DMS53 (cell line): ENCODE measurements at places on chromosomes 2 and 18.

- DNase-seq, result peak; percentile 79
Measured at GRCh38 chr2:219522111-219523030, 8.1 kb downstream of the ASIC4 start.

DNA sequence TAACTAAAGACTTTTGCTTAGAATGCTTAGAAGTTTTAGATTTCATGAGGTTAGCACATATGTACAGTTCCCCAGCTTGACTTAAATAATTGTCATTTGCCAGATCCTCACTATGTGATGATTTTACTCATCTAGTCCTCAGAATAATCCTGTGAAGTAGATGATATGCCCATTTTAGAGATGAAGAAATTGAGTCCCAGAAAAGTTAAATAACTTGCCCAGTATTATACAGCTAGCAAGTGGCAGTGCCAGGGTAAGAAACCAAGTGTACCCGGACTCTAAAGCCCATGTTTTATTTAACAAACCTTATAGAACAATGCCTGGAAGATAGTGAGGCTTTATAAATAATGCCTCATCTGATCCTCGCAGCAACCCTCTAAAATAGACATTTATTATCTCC, 28.3 kb downstream of the SPDYA start:
- no peak for DNase-seq

DNA sequence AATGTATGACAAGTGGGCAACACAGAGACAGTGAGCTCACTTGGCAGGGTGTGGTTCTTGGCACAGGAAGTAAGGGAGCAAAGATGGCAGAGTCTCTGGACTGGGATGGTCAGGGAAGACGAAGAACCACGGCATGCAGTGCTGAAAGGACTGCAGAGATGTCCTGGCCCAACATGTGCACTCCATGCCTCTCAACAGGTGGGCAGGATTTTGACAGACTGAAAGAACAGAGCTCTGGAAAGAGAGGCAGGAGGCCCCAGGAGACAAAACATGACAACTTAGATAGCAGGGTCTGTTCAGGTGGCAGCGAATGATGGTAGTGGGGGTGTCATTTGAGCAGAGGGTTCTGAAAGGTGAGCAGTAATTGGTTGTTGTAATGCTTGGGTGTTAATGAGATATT, 180.3 kb downstream of the FHOD3 start:
- no peak for DNase-seq

DNA sequence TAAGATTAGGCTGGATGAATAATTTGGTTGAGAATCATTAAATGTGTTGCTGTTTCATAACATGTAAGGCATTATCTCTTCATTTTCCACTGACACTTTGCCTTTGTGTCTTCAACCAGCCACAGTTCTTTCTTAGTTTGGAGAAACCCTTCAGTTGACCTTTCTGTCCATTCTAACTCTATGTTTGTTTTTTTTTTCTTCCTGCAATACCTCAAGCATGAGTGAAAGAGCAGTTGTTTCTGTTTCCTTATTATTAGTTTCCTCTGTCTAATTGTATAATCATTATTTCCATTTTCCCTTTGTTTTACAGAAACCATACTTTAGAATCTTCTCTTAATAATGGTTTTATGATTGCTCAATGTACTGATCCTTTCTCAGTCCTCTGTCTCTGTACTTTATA, 25.6 kb downstream of the HADHB start:
- no peak for DNase-seq

DNA sequence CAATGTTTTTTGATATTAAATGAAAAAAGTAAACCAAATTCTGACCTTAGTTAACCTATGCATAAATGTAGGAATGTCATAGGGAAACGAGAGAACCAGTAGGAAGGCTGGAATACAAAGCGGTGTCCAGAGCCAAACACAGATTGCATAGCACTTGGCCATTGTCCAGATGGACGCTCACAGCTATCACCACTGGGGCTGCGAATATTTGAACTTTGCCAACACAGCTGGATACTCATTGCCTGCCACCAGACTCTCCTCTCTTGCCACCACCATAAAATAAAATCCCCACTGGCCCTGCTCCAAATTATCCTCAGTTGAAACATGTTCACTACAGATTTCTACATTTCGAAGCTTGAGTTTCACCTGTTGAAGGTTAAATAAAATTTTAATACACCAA, 159.3 kb upstream of the GULP1 start:
- no peak for DNase-seq

DNA sequence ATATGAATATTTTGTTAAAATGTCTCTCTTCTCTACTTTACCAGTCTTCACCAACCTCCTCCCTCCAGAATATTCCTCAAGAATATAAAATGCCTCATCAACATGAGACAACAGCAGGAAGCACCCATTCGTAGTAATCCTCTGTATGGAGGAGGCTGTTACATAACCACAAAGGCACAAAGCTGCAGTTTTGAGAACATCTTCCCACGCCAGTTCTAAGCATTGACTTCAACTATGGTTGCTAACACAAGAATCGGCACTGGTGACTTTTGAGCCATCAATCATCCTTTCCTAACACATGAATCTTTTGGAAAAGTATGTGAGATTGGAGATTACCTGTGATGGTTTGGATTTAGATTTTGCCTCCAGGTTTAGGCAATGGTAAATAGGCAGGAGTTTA, 54.9 kb upstream of the CYP1B1 start:
- no peak for DNase-seq

DNA sequence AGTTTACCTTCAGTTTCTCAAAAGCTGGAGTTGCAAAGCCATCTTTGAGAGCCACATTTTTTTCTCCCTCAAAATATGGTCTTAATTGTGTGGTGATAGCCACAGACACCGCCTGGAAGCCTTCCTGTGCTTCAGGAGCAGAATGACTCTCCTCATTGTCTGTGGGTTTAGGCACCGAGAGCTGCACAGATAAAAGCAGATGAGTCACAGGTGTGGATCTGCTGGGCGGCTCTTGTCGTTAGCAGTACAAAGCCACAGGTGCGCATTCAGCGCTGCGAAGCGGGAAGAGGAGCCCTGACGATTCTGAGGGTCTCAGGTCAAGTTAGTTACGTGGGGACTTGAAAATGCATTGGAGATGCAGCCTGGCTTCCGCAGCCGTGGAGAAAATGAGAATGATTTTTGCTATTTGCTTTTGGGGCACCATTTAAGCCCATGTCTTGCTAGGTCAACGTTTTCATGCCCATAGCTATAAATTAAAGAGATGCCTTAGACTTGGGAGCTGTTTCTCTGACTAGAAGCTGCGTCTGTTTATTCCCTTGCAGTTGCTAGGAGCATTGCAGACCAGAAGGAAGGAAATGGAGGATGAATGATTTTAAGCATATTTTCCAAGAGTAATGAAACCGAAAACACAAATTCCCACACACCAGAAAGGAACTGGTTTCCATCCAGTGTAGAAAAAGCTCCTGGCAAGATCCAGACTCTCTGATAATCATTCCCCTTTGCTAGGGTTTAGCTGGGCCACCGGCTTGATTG, 51.5 kb downstream of the KLHL29 start:
- DNase-seq, result peak; percentile 3

DNA sequence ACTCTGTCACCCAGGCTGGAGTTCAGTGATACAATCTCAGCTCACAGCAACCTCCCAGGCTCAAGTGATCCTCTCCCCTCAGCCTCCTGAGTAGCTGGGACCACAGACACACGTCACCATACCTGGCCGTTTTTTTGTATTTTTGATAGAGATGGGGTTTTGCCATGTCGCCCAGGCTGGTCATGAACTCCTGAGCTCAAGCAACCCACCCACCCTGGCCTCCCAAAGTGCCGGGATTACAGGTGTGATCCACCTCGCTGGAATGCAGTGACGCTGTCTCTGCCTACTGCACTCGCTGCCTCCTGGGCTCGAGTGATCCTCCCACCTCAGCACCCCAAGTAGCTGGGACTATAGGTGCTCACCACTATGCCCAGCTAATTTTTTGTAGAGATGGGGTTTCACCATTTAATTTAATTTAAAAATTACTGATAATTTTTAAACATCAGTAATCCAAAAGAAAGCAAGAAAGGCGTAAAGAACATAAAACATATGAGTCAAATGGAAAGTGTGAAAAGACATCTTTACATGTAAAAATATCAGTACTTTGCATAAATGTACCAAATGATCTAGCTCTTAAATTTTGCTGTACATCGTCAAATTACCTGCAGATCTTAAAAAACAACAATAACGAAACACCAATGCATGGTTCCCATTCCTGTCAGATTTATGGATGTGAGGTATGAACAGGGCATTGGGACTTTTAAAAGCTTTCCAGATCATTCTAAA, 2.8 kb upstream of the ZNF236 start:
- no peak for DNase-seq

GRCh38 chr2:172428832-172429210, 1.4 kb downstream of the ITGA6 start:
- no peak for DNase-seq

GRCh38 chr2:17573085-17573803, 32.7 kb downstream of the VSNL1 start:
- peak; percentile 38 for DNase-seq

DNA sequence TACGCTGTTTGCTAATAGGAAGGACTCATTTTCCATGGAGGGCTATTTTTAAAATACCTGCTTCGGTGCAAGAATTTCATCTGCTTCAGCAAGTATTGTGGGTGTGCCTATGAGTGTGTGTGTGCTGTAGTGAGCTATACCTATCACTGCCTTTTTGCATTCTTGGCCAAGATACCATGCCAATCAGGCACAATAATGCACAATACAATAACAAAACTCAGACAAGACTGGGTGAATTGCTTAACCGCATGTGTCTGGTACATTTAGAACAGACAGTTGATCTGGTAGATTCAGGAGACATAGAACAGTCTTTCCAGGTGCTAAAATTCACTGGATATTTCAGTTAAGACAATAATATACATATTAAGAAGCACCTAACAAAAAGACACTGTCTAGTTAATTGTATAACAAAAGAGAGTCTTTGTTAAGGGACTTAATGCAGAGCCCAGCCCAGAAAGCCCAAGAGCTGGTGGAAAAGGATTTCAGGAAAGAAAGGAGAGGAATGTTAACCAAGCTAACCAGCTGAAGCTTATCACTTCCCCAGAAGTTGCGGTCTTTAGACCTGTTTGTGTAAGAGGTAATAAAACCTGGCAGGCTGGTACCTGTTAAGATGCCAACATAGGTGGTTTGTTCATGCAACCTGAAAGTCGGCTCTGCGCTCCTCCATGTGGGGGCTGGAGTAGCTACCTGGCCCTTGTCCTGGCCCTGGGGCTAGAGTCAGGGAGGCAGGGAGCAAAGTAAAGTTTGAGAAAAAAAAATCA, 153.3 kb upstream of the RBMS1 start:
- DNase-seq, result no peak

GRCh38 chr2:208015475-208015874, 9.9 kb downstream of the PLEKHM3 start:
- peak; percentile 63 for DNase-seq

DNA sequence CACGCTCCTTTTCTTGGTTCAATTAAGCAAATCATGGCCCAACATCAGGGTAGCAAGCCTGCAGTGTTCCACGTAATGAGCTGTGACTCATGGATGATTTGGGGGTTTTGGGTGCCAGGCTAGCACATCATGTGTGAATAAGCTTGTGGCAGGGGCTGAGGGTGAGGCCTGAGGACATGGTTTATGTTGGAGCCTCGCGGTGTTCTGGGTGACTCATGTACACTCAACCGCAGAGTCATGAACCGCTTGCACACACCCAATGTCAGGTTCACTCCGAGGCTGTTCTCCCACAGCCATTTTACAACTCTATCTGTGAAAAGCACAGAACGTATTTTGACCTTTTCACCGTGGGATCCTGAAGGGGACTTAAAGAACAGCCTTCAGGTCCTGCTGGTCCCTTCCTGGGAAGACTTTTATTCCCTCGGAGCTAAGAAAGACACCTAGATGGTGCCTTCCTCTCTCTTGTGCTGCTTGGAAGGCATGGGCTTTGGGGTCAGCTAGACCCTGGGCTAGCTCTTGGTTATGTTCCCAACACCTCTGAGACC, 139.9 kb upstream of the ZEB2 start:
- DNase-seq, result no peak

DNA sequence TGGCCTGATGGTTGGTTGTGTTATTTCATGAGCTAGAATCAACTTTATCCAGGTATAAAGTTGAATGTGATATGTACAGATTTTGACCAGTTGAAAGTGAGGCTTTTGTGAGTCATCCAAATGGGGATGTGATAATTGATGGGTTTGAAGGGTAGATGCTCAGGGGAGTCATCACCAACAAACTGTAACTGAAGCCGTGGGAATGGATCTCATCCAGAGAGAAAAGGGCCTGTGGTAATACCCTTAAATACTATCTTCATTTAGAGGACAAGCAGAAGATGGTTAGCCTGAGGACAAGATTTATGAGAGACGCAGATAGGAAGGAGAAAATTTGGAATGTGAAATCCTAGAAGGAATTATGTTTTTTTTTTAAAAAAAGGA, 90.5 kb upstream of the MYO3B start:
- DNase-seq, result no peak

- DNase-seq, result no peak
Measured at GRCh38 chr2:56372071-56372656, 188.4 kb downstream of the CCDC85A start.

GRCh38 chr2:119469661-119470297, 38.1 kb downstream of the TMEM37 start:
- peak; percentile 87 for DNase-seq

DNA sequence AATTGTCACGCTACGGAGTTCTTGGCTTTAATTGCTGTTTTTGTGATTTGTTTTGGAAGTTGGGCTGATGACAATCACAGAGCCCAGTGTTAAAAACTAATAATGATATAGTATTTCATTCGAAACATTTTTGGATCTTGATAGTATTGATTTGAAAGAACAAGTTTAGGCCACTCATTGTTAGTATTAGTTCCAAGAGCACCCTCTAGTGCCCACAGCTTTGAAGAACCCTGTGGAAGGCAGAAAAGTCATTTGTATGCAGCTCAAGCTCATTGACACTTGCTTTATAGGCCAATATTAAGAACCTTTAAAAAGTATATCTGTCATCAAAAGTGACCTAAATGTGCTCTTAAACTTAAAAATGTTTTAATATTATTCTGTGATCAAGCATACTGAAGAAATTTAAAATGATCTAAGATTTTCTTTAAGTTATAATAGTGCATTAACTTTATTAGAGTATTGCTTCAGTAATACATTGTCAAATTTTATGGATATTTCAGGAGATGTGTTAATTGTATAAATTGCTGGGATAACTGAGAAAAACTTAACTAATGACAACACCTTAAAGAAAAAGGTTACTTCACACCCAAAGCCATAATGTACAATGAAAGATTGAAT, 191.0 kb downstream of the GRB14 start:
- peak; percentile 83 for DNase-seq

GRCh38 chr2:1730015-1730927, 14.0 kb downstream of the PXDN start:
- DNase-seq, result no peak

GRCh38 chr2:20213651-20214565, 11.0 kb downstream of the SDC1 start:
- peak; percentile 93 for DNase-seq

DNA sequence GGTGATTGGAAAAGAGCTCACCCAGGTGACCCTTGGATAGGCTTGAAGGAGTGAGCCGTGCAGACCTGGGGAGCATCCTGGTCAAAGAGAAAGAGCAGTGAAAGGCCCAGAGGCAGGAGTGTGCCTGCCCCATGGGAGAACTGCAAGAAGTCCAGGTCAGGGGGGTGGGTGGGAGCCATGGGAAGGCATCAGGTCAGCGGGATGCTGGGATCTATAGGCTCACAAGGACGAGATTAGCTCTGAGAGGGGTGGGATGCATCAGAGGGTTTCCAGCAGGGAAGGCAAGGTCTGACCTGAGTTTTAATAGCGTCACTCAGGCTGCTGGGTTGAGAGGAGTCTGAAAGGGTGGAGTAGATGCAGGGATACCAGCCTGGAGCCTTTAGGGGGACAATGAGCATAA, 158.6 kb downstream of the SMAD7 start:
- no peak for DNase-seq
